ENCODE measurements at places on chromosomes 1 and 21. TPM values are rescaled to one million over a fixed set of nuclear protein-coding genes. Genes with fewer than 3 reads are reported as not detected.
A peak's percentile ranks its signal among the peaks of the same experiment; 100 is the strongest.

APCS gene
- polyA plus RNA-seq: not detected

RIT1 gene
- polyA plus RNA-seq: 20.1 TPM

DNA sequence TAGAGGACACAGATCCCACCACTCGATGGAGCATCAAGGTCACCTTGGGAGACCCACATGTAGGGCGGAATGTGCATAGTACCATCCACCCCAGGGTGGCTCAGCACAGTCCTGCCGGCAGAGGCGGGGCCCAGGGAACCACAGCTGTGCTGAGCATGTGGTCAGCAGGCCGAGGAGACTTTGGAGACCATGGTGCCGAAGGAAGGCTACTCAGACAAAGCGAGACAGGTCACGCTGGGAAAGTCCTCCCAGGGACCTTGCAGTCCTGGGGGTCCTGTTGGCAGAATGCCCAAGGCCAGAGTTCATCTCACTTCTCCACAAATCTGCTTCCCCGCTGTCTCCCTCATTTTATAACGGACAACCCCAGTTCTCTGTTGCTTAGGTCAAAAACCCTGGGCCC lies 22.5 kb downstream of the WNT3A start:
- H3K36me3 ChIP-seq: no peaks in the 10 kb centered on the region
- no peak overlapping the region for H3K27ac ChIP-seq
- H3K4me3 ChIP-seq: no peak overlapping the region
- no peak for DNase-seq
- H3K27me3 ChIP-seq: peaks cover 9% of the 10 kb centered on the region

GRCh38 chr1:32899586-32900296 lies 1.4 kb downstream of the TMEM54 start:
- no peaks in the 10 kb centered on the region for H3K27me3 ChIP-seq
- H3K27ac ChIP-seq: no peak overlapping the region
- no peak for DNase-seq

DNA sequence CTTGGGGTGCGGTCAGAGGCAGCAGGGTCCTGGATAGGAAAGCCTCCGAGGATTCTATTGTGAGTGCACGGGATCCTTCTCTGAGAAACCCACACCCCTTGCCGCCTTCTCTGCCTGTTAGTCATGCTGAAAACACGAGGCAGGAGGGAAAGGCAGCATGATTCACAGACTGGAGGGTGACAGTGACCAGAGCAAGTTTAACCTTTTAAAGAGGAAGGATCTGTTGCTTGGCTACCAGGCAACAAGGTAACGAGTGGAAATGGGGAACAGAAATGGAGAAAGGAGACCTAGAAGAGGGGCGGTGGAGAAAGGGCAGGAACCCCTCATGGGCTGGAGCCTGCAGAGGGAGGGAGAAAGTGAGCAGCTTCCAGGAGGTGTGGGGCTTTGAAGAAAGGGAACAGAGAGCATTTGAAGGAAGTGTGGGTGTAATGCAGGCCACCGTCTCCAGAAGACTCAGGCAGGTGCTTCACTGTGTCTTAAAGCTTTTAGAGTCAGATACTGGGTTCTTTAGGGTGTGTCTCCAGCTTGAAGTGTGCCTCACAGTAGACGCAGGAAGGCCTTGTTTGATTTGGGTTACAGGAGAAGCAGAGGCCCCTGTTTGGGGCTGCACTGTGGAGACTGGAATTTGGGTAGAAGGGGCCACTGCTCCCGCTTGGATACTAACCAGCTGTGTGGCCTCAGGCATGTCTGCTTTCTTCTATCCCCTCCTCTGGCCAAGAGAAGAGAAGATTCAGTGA lies 19.1 kb downstream of the OPTC start:
- H3K4me1 ChIP-seq: peaks cover 57% of the 10 kb centered on the region
- peak overlapping the region; percentile 79 for H3K27ac ChIP-seq
- no peaks in the 10 kb centered on the region for H3K36me3 ChIP-seq
- no peak overlapping the region for H3K4me3 ChIP-seq

DNA sequence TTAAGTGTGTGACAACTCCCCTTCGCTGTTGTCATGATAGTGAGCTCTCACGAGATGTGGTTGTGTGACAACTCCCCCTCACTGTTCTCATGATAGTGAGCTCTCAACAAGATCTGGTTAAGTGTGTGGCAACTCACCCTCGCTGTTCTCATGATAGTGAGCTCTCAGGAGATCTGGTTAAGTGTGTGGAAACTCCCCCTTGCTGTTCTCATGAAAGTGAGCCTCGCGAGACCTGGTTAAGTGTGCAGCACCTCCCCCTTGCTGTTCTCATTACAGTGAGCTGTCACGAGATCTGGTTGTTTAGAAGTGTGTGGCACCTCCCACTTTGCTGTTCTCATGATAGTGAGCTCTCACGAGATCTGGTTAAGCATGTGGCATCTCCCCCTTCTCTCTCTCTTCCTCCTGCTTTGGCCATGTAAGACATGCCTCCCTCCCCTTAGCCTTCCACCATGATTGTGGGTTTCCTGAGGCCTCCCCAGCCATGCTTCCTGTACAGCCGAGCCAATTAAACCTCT lies 25.1 kb upstream of the LSS start:
- H3K4me1 ChIP-seq: peaks cover 4% of the 10 kb centered on the region
- peak; percentile 12 for DNase-seq
- peaks cover 37% of the 10 kb centered on the region for H3K36me3 ChIP-seq
- no peaks in the 10 kb centered on the region for H3K27me3 ChIP-seq

- no peaks in the 10 kb centered on the region for H3K27me3 ChIP-seq
- peak overlapping the region; percentile 80 for H3K27ac ChIP-seq
- no peaks in the 10 kb centered on the region for H3K4me1 ChIP-seq
- DNase-seq: no peak
- peak overlapping the region; percentile 45 for H3K4me3 ChIP-seq
These were observed 353.7 kb upstream of the ESRRG start for GRCh38 chr1:217076902-217077301.

LHX8 gene
- not detected for polyA plus RNA-seq

KRTAP21-2 gene
- polyA plus RNA-seq: not detected

GRCh38 chr21:39616211-39616772 lies 3.6 kb downstream of the B3GALT5 start:
- H3K4me1 ChIP-seq: peaks cover 7% of the 10 kb centered on the region
- no peaks in the 10 kb centered on the region for H3K36me3 ChIP-seq
- no peak overlapping the region for H3K27ac ChIP-seq
- H3K4me3 ChIP-seq: no peak overlapping the region
- peaks cover 21% of the 10 kb centered on the region for H3K27me3 ChIP-seq

DNA sequence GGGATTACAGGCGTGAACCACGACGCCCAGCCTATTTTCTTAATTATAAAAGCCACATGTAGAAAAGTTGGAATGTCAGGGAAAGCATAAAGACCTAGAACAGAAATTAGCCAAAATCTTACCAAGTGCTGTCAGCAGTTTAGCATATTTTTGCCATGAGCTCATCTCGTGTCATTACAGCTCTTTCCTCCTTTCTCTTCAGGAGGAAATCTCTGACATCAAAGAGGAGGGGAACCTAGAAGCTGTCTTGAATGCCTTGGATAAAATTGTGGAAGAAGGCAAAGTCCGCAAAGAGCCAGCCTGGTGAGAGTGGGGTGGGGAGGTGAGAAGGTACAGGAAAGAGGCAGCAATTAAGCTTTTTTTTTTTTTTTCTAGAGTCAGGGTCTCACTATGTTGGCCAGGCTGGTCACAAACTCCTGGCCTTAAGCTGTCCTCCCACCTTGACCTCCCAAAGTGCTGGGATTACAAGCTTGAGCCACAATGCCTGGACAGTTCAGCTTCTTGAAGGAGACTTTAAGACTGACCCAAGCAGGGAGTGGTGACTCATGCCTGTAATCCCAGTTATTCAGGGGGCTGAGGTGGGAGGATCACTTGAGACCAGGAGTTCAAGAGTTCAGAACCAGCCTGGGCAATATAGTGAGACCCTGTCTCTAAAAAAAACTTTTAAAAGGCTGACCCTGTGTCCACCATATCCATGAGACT lies 8.4 kb upstream of the BGLAP start:
- H3K36me3 ChIP-seq: peaks cover 73% of the 10 kb centered on the region
- H3K4me3 ChIP-seq: no peak overlapping the region
- H3K27ac ChIP-seq: no peak overlapping the region
- no peaks in the 10 kb centered on the region for H3K4me1 ChIP-seq
- H3K27me3 ChIP-seq: no peaks in the 10 kb centered on the region

DNA sequence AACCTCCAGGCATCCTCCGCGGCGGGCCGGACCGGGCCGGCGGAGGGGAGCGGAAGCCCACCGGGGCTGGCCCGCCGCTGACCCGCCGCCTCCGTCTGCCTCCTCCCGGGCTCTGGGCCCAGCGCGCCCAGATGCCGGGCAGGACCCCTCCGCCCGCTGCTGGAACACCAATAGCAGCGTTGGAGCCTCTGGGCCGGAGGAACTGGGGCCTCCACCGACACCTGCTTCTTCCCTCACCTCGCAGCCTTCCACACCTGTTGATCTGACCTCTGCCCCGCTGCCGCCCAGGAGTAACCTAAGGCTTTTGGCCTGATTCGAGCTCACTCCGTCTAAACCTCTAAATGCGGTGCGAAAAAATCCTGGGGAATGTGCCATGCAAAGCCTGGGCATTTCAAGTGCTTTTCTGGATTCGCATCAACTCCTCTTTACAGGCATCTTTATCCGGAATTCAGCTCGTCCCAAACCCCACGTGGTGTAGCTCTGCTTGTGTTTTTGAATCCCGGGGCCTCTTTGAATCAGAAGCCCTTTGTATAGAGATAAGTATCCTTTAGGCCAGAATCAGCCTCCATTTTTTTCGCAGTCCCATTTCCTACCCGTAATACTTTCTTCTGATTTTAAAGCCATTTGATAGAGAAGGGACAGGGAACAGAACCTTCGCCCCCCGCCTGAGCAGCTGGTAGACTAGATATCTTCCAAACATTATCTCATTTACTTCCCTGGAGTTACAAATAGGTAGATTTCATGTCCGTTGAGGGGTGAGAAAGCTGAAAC lies 680 bp upstream of the CNN3 start:
- peak overlapping the region; percentile 81 for H3K4me3 ChIP-seq
- H3K36me3 ChIP-seq: no peaks in the 10 kb centered on the region
- no peak for DNase-seq
- H3K27ac ChIP-seq: peak overlapping the region; percentile 99
- peaks cover 14% of the 10 kb centered on the region for H3K4me1 ChIP-seq

DNA sequence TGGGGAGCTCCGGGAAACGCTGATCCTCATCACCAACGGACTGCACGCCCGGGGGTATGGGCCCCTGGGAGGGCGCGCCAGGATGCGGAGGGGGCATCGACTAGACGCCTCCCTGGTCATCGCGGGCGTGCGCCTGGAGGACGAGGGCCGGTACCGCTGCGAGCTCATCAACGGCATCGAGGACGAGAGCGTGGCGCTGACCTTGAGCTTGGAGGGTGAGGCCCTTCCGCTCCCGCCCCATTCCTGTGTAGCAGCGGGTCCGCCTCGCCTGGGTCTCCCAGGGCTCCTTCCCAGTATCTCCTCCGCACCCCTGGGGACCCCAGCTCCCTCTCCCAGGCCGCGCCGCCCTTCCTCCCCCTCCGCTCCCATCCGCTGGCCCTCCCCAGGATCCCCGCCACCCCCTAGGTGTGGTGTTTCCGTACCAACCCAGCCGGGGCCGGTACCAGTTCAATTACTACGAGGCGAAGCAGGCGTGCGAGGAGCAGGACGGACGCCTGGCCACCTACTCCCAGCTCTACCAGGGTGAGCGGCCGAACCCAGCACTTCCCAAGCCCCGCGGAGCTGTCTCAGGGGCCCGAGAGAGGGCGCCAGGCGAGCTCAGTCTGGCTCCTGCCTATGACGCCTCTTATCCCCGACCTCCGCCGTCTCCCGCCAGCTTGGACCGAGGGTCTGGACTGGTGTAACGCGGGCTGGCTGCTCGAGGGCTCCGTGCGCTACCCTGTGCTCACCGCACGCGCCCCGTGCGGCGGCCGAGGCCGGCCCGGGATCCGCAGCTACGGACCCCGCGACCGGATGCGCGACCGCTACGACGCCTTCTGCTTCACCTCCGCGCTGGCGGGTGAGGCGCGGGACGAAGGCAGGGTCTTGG lies 5.0 kb downstream of the HAPLN2 start:
- H3K4me3 ChIP-seq: peak overlapping the region; percentile 34
- H3K27me3 ChIP-seq: peaks cover 54% of the 10 kb centered on the region
- peaks cover 9% of the 10 kb centered on the region for H3K4me1 ChIP-seq
- DNase-seq: peak; percentile 70
- no peaks in the 10 kb centered on the region for H3K36me3 ChIP-seq

GRCh38 chr1:2791027-2791760 lies 10.3 kb downstream of the TTC34 start:
- H3K27ac ChIP-seq: no peak overlapping the region
- no peaks in the 10 kb centered on the region for H3K36me3 ChIP-seq
- H3K4me1 ChIP-seq: no peaks in the 10 kb centered on the region
- peaks cover 66% of the 10 kb centered on the region for H3K27me3 ChIP-seq
- no peak overlapping the region for H3K4me3 ChIP-seq

WNT3A gene
- polyA plus RNA-seq: not detected

DNA sequence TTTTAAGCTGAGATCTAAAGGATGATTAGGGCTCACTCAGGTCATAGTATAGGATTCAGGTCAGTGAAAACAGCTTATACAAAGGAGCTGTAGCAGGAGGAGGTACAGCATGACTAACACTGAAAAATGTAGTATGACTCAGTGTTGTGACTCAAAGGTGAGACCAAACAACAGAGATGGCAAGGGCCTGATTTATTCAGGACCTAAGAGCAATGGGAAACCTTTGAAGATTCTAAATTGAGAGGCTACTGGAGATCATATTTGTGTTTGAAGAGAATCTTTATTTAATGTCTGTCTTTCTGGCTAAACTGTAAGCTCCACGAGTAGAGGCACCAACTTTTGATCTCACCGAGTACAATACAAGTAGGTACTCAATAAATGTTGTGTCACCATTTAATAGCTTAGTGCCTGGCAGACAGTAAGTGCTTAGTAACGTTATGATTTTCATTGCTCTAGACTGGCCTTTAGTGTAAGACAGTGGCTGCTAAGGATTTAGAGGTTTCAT lies 43.5 kb downstream of the PRKAA2 start:
- no peaks in the 10 kb centered on the region for H3K27me3 ChIP-seq
- peaks cover 3% of the 10 kb centered on the region for H3K36me3 ChIP-seq
- no peak for DNase-seq
- H3K4me3 ChIP-seq: no peak overlapping the region

HJV gene
- polyA plus RNA-seq: 0.62 TPM

DNA sequence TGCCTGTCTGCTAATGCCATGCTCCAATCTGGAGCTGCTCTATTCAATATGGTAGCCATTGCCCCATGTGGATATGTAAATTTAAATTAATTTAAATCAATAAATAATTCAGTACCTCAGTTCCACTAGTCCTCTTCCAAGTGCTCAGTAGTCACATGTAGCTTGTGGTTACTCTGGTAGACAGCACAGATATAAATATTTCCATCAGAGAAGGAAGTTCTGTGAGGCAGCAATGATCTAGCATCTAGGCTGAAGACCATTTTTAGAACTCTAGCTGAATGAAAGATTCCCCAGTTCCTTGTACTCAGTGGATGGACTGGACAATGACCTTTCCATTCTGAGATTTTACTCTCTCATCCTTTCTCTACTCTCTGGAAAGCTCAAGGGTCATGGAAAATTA lies 25.8 kb upstream of the CAPZB start:
- H3K27ac ChIP-seq: no peak overlapping the region
- H3K4me1 ChIP-seq: peaks cover 30% of the 10 kb centered on the region
- H3K4me3 ChIP-seq: no peak overlapping the region
- H3K36me3 ChIP-seq: no peaks in the 10 kb centered on the region

Measured in heart left ventricle (tissue), 16 donors.